ENCODE measurements at places on chromosomes 3 and 15. TPM values are rescaled to one million over a fixed set of nuclear protein-coding genes. Genes with fewer than 3 reads are reported as not detected.

- no peak for DNase-seq
These were observed 34.4 kb downstream of the SUCLG2 start for GRCh38 chr3:67619991-67620390.

Gene KCNAB1
- total RNA-seq = 1.6 TPM

Gene RLBP1
- not detected for total RNA-seq

GRCh38 chr3:95168526-95168925, 1105.7 kb downstream of the NSUN3 start:
- no peak for DNase-seq

Measured in mucosa of gallbladder (tissue), 1 donor.